Activated CD4-positive, alpha-beta T cell treated with anti-CD3 and anti-CD28 coated beads, Interleukin-2, amount 10 ng/mL, durations not matched to agents 7 days and 5 days (primary cell): ENCODE measurements at places on chromosomes 13 and 19.

- H3K27me3 ChIP-seq = no peaks in the 10 kb centered on the region
- H3K4me1 ChIP-seq = peaks cover 24% of the 10 kb centered on the region
- no peak overlapping the region for H3K4me3 ChIP-seq
These were observed 22.4 kb upstream of the MATK start for GRCh38 chr19:3808420-3809143.

DNA sequence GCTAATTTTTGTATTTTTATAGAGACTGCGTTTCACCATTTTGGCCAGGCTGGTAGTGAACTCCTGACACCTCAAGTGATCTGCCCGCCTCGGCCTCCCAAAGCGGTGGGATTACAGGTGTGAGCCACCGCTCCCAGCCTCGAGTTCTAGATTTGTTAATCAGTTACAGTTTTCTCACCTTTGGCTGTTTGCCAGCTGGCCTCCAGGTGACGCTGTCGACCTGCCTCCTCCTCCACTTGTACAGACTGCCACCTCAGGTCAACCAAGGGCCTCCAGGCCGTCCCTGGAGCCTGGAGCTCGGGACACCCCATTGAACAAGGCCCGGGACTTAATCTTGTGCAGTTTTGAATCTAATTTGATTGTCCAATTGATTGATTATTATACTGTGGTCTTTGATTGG, 45.5 kb downstream of the IER2 start:
- H3K4me1 ChIP-seq = peaks cover 29% of the 10 kb centered on the region
- DNase-seq = peak; percentile 55
- H3K36me3 ChIP-seq = no peaks in the 10 kb centered on the region
- H3K27me3 ChIP-seq = no peaks in the 10 kb centered on the region

GRCh38 chr19:50979758-50980157, 4.0 kb downstream of the KLK7 start:
- no peaks in the 10 kb centered on the region for H3K36me3 ChIP-seq
- no peaks in the 10 kb centered on the region for H3K4me1 ChIP-seq
- peaks cover 16% of the 10 kb centered on the region for H3K27me3 ChIP-seq
- DNase-seq = no peak
- no peak overlapping the region for H3K4me3 ChIP-seq

DNA sequence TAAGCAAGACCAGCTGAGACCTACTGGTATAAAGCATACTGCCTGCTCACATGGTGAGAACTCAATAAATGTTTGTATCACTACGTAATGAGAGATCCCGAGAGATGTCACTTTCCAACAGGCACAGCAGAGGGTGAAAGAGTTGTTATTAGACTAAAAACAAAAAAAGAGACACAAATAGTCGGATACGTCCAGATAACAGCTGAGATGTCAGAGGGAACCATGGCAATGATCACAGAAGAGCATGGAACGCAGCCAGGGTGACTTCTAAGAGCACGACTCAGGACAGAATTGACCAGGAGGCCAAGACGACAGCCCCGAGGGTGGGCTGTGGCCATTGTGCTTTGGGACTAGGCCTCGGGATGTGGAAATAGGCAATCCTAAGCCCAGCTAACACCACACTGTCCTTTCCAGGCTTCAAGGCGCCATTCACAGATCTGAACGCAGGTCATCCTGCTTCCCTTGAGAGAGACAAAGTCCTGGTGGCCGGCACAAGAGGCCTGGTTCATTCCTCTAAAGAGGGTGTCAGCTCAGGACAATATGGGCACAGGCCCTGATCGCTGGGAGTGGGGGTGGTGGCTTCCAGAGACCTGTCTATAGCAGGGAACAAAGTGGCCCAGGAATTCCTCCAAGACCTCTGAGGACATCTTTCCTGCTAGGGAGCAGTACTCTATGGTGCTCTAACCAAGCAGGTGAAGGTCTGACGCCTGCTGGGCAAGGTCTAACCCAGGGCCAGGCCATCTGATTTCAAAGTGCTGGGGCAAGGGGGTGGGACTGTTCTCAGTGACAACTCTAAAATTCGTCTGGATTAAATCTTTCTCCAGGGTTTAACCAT, 3.2 kb downstream of the SH3GL1 start:
- DNase-seq = no peak
- peaks cover 44% of the 10 kb centered on the region for H3K36me3 ChIP-seq

GRCh38 chr13:89968470-89968869, 1379.0 kb upstream of the MIR17HG start:
- DNase-seq = no peak
- no peak overlapping the region for H3K27ac ChIP-seq
- H3K27me3 ChIP-seq = no peaks in the 10 kb centered on the region

- H3K4me1 ChIP-seq = peaks cover 9% of the 10 kb centered on the region
- no peak overlapping the region for H3K4me3 ChIP-seq
- no peak for DNase-seq
- no peak overlapping the region for H3K27ac ChIP-seq
- no peaks in the 10 kb centered on the region for H3K27me3 ChIP-seq
- no peaks in the 10 kb centered on the region for H3K36me3 ChIP-seq
These were observed 104.5 kb downstream of the SUCLA2 start for GRCh38 chr13:47896546-47896945.

- no peak for DNase-seq
- H3K4me3 ChIP-seq = no peak overlapping the region
- H3K27ac ChIP-seq = no peak overlapping the region
- peaks cover 25% of the 10 kb centered on the region for H3K36me3 ChIP-seq
- peaks cover 46% of the 10 kb centered on the region for H3K4me1 ChIP-seq
- no peaks in the 10 kb centered on the region for H3K27me3 ChIP-seq
These were observed 41.5 kb downstream of the KLF12 start for GRCh38 chr13:74092711-74093110.

- DNase-seq = peak; percentile 88
- peaks cover 5% of the 10 kb centered on the region for H3K36me3 ChIP-seq
- H3K4me1 ChIP-seq = peaks cover 37% of the 10 kb centered on the region
- peaks cover 8% of the 10 kb centered on the region for H3K27me3 ChIP-seq
- H3K4me3 ChIP-seq = peak overlapping the region; percentile 57
These were observed 2.5 kb downstream of the ATP5F1D start for GRCh38 chr19:1243768-1244692.

GRCh38 chr19:54424660-54425381, 9.6 kb downstream of the TTYH1 start:
- H3K36me3 ChIP-seq = no peaks in the 10 kb centered on the region
- H3K4me1 ChIP-seq = no peaks in the 10 kb centered on the region
- no peak for DNase-seq
- H3K27ac ChIP-seq = no peak overlapping the region
- H3K27me3 ChIP-seq = peaks cover 9% of the 10 kb centered on the region
- H3K4me3 ChIP-seq = no peak overlapping the region

GRCh38 chr13:65966991-65967451, 1263.1 kb downstream of the PCDH9 start:
- no peaks in the 10 kb centered on the region for H3K36me3 ChIP-seq
- no peaks in the 10 kb centered on the region for H3K27me3 ChIP-seq
- H3K27ac ChIP-seq = no peak overlapping the region
- H3K4me1 ChIP-seq = no peaks in the 10 kb centered on the region

GRCh38 chr19:46404753-46405468, 8.5 kb downstream of the CCDC8 start:
- H3K4me1 ChIP-seq = peaks cover 14% of the 10 kb centered on the region
- no peak overlapping the region for H3K4me3 ChIP-seq
- no peak for DNase-seq
- peaks cover 53% of the 10 kb centered on the region for H3K27me3 ChIP-seq
- H3K27ac ChIP-seq = no peak overlapping the region

DNA sequence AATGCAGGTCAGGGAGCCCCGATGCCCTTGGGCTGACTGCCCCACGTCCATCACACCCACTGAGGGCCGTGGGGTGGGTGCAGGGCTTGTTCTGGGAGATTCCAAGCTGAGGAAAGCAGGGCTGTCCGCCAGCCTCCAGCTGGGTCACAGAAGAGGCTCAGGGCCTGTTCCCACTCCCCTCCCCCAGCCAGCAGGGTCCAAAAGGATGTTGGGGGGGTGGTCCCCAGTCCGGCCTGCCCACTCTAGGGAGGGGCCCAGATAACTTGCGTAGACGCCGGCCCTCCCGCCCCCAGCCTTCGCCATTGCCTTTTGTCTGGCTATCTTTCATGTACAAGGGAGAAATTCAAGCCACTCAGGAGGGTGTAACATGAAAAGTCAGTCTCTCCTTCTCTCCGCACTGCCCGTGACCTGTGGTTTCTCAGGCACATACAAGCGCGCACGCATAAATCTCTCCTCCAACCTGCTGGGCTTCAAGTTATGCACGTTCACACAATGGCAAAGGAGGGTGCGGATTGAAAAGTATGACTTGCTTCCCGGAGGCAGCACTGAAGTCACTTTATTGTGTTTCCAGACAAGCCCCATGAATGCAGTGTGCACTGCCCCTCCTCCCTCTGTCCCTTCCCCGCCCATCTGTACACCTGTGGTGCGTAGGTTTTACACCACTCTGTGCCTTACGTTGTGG, 20.2 kb downstream of the CARM1 start:
- no peaks in the 10 kb centered on the region for H3K36me3 ChIP-seq
- H3K27me3 ChIP-seq = no peaks in the 10 kb centered on the region
- peaks cover 7% of the 10 kb centered on the region for H3K4me1 ChIP-seq
- peak overlapping the region; percentile 21 for H3K27ac ChIP-seq
- no peak overlapping the region for H3K4me3 ChIP-seq
- no peak for DNase-seq

DNA sequence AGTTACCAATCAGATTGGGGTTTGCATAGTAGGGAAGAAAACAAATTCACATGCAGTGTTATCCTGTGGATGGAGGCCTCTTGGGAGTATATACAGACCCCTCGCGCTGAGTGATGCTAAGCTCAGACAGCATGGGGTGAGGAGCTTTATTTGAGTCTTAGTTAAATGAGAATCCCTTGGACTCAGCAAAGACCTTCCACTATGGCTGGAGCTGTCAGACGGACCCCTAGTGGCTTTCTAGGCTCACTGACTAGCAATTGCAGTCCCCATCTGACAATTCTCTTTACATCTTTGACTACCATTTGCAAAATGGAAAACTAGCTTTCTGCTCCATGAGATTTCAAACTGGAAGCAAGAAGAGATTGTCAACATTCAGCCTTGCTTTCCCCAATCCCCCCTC, 90.4 kb downstream of the STOML3 start:
- no peak overlapping the region for H3K27ac ChIP-seq
- H3K36me3 ChIP-seq = no peaks in the 10 kb centered on the region
- no peak for DNase-seq

DNA sequence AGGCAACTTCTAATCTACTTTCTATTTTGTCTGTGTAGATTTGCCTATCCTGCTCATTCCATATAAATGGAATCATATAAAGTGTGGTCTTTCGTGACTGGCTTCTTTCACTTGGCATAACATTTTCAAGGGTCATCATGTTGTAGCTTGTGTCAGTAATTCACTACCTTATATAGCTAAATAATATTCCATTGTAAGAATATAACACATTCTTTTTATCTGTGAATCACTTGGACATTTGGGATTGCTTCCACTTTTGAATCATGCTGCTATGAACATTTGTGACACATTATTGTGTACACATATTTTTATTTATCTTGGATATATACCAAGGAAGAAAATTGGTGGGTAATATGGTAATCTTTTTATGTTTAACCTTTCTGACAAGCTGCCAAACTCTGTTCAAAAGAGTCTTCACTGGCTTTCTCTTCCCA, 89.0 kb upstream of the CSNK1A1L start:
- no peak overlapping the region for H3K4me3 ChIP-seq
- no peaks in the 10 kb centered on the region for H3K27me3 ChIP-seq
- no peaks in the 10 kb centered on the region for H3K4me1 ChIP-seq

GRCh38 chr19:7199613-7200533, 94.3 kb downstream of the INSR start:
- H3K36me3 ChIP-seq = no peaks in the 10 kb centered on the region
- H3K27ac ChIP-seq = no peak overlapping the region
- no peak for DNase-seq
- peak overlapping the region; percentile 32 for H3K4me3 ChIP-seq
- peaks cover 24% of the 10 kb centered on the region for H3K27me3 ChIP-seq

DNA sequence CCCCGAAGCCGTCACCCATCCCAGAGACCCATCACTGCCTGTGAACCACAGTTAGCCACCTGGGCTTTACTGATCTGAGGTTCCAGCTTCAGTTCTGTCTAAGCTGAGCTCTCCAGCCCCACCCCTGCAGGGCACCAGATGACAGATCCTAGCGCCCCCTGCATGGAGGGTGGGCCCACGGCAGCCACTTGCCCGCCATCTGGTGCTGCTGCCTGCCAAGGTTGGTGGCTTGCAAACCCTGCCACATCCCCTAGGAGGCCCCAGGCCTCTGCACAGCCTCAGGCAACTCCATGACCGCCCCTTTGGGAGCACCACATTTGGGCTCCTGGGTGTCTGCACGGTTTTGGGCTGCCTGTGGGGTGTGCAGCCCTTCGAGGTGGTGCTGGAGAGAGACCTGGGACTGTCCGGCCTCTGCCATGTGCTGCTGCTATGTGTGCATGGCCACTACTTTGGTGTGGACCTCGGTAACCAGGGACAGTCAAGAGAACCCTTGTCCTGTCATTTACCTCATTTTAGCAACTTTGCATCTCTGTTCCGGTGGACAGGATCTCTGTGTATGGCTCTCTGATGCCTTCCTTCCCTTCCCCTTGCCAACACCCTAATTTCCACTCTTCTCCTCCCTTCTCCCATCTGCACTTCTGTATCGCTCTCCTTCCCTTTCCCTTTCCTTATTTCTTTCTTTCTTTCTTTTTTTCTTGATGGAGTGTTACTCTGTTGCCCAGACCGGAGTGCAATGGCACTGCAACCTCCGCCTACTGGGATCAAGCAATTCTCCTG, 17.4 kb upstream of the SDHAF1 start:
- no peak overlapping the region for H3K27ac ChIP-seq
- H3K4me3 ChIP-seq = no peak overlapping the region
- H3K27me3 ChIP-seq = peaks cover 9% of the 10 kb centered on the region
- no peaks in the 10 kb centered on the region for H3K36me3 ChIP-seq
- H3K4me1 ChIP-seq = no peaks in the 10 kb centered on the region

GRCh38 chr19:4108767-4109625, 14.9 kb downstream of the MAP2K2 start:
- H3K27ac ChIP-seq = peak overlapping the region; percentile 97
- no peaks in the 10 kb centered on the region for H3K27me3 ChIP-seq
- peaks cover 75% of the 10 kb centered on the region for H3K4me1 ChIP-seq
- DNase-seq = peak; percentile 82

DNA sequence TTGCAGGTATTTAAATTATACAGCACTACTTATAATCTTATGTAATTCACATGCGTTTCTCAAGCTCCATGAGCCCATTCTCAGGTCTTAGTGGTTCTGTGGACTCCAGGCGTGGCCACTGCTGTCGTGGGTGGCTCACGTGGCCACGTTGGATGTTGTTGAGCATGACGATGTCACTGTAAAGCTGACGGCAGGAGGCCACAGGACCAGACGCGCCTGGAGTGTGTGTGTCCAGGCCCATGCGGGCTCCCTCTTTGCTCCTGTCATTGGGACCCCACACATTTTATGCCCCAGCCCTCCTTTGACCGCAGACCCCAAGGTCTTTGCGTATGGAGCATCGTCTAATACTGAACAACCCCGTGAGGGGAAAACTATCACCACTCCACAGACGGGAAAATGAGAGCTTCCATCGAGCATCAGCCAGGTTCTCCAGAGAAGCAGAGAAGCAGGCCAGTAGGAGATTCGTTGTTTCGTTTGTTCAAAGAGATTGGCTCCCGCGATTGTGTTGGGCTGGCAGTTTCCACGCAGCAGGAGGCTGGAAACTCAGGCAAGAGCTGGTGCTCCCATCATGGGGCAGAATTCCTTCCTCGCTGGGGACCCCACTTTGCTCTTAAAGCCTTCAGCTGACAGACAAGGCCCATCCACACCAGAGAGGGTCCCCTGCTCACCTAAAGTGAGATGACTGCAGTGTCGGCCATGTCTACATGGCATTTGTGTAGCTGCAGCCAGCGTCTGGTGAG, 129.3 kb upstream of the SPACA7 start:
- H3K4me3 ChIP-seq = no peak overlapping the region
- no peaks in the 10 kb centered on the region for H3K36me3 ChIP-seq
- no peaks in the 10 kb centered on the region for H3K27me3 ChIP-seq
- no peaks in the 10 kb centered on the region for H3K4me1 ChIP-seq
